GF-D8 (cell line): ENCODE measurements at places on chromosomes 7 and 10.

GRCh38 chr7:73980206-73980605 lies 47.8 kb upstream of the ELN start:
- no peak for DNase-seq

DNA sequence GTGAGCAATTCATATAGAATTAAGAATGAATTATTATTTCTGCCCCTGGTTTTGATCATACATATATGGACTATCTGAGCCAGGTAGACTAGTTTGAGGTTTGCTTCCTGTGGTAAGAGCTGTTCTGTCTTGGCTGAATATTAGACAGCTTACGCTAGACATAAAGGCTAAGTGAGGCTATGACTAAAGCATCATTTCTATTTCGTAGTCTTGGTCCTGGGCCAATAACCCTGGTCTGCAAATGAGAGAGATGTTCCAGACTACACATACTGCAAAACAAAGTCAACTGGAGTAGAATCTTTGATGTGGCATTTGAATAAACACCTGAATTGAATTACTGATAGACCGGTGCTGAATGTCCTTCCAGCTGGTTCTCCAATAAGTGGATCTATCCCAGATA lies 40.8 kb upstream of the CACNB2 start:
- no peak for DNase-seq

DNA sequence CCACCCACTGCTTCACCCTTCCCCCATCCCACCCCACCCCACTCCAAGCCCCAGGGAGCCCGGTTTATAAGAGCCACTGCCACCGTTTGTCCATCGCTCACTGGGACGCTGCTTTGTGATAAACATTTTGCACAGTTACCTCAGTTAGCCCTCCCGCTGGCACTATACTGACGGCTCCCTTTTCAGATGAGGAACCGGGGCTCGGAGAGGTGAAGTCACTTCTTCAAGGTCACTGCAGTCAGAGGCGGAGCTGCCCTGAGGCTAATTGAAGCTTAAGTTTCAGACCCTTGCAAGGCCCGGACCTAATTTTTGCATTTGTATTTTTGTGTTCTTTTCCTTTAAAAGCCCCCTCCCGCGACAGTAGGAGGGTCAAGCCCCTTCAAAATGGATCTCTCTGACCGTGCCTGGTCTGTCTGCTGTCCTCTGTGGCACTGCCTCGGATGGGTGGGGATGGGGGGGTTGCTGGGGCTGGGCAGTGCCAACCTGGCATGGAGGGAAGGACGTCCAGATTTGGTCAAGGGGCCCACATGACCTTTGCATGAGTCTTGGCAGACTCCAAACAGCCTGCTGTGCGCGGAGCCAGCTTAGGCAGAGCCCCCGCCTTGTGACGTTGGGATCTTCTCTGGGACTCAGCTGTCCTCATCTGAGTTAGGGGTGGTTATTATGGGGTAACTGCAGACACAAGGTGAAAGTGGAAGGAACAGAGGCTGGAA lies 17.7 kb upstream of the NODAL start:
- no peak for DNase-seq

DNA sequence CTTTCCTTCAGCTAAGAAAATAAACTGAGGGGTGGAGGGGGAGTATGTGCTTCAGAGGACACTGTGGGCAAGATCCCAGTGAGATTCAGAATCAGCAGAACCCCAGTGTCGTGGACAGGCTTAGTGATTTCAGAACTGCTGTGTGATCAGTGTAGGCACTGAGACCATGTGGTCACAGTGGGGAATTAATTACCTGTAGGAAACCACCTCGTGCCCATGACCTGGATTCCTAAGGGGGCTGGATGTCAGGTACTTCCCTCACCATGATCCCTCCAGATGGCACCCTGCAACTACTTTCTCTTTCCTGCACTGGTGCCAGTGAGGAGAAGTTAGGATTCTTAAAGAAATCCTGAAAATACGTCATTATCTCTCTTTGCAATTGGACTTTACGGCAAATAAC lies 64.4 kb downstream of the HBP1 start:
- DNase-seq = no peak

DNA sequence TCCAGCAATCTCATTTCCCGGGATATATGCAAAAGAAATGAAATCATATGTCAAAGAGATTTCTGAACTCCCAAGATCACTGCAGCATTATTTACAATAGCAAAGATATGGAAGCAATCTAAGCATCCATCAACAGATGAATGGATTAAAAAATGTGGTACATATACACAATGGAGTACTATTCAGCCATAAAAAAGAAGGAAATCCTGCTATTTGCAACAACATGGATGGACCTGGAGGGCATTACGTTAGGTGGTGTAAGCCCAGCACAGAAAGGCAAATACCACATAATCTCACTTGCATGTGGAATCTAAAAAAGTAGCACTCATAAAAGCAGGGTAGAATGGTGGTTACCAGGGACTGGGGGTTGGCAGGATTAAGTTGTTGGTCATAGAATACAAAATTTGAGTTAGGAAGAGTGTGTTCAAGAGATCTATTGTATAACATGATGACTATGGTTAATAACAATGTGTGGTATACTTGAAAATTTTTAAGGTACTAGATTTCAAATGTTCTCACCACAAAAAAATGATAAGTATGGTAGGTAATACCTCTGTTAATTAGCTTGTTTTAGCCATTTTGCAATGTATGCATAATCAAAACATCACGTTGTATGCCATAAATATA lies 32.9 kb upstream of the EIF5AL1 start:
- no peak for DNase-seq

- DNase-seq = no peak
Observed at GRCh38 chr7:13031468-13031867, 344.0 kb downstream of the ARL4A start.

GRCh38 chr10:67943917-67944316 lies 59.5 kb downstream of the SIRT1 start:
- DNase-seq = no peak
